NCI-H510A treated with DMSO at 0.1 percent for 48 hours (cell line): ENCODE measurements at places on chromosomes 5 and 9.
A peak's percentile ranks its signal among the peaks of the same experiment; 100 is the strongest.

DNA sequence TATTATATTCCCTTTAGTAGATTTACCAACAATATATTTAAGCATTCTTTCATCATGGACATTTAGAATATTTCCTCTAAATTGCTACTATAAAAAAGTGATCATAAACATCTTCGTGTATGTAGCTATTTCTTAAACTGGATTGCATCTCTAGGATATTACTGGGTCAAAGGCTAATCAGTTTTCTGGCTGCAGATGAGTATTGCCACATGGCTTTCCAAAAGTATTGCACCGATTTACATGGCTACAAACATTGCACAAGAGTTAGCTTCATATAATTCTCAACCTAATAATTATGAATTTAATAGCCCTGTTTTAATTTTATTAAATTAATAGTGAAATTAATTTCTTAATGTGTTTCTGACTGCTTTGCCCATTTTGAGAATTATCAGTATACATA is 183.4 kb downstream of the DMRT2 start:
- DNase-seq = no peak

GRCh38 chr9:113042884-113043657 is 13.5 kb downstream of the ZFP37 start:
- no peak for DNase-seq

GRCh38 chr5:66960369-66961137 is 236.0 kb downstream of the CD180 start:
- peak; percentile 62 for DNase-seq

- DNase-seq = no peak
Observed at GRCh38 chr9:97075289-97075985, 36.5 kb upstream of the CTSV start.

DNA sequence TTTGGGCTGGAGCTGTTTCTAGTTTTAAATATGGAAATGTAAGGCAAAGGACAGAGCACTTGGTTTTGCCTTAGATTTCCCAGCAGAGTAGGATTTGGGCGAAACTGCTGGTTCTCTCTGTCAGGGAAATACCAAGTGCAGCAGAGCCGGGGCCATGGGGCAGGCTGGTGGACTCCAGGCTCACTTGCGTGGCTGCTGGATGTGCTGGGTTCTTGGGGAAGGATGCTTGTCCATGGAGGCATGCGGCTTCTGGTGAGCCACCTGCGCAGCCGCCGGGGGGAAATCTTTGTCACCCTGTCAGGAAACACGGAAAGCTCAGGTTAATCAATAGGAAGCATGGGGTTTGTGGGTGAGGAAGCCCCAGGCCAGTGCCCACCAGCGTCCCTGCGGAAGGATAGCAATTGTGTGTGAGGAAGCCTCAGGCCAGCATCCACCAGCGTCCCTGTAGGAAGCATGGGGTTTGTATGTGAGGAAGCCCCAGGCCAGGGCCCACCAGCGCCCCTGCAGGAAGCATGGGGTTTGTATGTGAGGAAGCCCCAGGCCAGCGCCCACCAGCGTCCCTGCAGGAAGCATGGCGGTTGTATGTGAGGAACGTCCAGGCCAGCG is 80.1 kb downstream of the DAP start:
- DNase-seq = no peak

DNA sequence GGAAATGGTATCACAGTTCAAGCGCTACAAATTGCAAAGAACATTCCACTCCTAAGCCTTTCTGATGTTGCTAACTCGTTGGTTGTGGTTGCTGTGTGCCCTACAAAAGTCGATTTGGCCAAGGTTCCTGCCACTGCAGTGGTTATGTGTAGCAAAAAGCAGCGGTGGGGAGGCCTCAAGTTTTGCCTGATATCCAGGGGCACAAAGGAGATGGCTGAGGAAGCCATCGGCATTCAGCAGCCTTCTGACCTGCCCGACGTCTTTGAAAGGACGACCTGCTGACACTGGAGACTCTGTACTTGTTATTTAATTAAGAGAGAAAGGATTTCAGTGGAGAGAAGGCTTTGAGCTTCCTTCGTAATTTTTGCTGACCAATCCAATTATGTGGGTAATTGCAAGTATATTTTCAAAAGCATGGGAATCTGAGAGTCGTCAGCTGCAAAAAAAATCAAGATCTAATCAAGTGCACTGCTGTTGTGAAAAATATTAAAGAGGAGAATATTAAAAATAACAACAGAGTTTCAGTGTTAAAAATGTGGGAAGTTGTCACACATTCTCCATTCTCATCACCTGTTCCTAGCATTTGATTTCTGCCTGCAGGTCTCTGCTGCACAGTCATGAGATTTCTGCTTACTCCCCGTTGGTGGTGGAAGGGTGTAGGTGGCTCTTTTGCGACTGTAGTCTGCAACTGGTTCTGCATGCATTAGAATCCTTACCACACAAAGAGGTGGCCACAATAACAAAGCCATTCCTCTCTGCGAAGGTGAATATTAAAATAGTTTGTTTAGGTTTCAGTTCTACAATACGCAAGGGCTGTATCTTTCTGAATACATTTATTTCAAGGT is 319.2 kb downstream of the IRX2 start:
- no peak for DNase-seq

DNA sequence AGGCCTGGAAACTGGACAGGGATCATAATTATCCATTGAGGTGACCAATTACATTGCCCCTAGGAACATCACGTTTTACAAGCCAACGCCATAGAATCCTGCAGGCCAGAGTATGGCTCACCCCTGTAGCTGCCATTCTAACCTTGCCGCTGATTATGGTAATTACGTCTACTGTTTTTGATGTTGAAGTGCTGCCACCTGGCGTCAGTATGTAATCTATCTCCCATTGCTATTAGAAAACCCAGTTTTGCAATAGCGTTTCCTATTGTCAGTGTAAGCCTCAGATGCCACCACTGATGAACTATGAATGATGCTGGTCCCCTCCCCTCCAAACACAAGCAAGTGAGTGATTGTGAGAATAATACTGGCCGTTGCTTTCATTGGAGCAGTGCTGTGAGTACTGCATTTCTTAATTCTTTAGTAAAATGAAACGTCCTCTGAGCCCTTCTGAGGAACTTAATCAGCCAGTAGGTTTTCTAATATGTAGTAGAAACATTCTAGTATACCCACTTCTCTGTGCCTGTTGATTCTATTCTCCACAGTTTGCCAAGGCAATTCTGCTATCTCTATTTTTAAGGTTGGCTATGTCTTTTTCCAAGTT is 100.5 kb upstream of the NMUR2 start:
- peak; percentile 62 for DNase-seq

DNA sequence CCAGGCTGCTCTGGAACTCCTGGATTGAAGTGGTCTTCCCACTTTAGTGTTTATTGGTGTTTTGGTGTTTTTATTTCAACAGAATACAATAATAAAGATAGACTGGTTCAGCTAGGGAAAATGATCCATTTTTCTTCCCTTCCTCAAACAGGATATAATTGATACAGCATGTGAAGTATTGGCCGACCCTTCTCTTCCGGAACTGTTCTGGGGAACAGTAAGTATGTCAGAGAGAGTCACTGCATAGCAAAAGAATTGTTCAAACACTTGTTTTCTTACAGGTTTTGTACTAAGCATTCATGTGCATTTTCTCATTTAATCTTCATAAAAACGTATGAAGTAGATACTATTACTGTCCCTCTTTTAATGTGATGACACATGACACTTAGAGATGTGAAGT is 31.6 kb downstream of the NUP188 start:
- no peak for DNase-seq

DNA sequence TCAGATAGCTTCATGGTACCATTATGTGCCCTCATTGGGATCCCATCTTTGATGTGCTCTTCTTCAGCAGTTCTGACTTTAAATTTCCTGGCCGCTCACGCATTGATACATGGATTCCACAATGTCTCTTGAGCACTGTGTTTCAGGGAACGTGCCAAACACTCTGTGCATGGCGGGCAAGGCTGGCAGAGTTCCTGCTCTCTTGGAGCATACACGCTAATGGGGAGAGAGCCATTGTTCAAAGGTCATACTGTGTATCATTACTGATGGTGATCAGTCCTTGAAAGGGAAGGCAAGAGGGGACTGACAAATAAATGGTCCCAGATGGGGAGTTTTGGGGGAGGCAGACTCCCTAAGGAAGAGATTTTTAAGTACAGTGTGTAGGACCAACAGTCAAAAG is 52.3 kb downstream of the AMBP start:
- no peak for DNase-seq

DNA sequence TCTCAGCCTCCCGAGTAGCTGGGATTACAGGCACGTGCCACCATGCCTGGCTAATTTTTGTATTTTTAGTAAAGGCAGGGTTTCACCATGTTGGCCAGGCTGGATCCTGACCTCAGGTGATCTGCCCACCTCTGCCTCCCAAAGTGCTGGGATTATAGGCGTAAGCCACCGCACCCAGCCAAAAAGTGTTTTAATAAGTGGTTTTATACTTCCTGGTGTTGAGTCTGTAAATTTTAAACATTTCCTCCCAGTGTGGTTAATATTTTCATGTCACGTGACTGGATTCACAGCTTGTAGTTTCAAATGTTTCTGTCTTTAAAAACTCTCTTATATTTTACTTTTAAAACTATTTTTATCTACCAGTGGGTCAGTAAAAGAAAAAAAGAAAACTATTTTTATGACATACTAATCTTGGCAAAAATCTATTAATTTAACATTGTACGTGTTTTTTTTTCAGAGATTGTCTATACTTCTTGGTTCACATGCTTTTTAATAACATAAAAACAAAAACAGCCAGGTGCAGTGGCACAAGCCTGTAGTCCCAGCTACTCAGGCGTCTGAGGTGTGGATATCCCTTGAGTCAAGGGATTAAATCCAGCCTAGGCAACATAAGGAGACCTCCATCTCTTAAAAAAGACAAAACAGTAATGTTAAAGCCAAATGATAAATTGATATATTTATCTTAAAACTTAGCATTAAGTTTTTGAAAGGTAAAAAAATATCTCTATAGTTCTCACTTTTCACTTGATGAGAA is 117.1 kb downstream of the DMXL1 start:
- no peak for DNase-seq

- DNase-seq = peak; percentile 27
Observed at GRCh38 chr9:83508067-83508466, 30.1 kb downstream of the FRMD3 start.

- DNase-seq = peak; percentile 92
Observed at GRCh38 chr9:136171009-136171800, 33.7 kb downstream of the LHX3 start.

GRCh38 chr5:176167800-176168199 is 70.4 kb upstream of the SIMC1 start:
- DNase-seq = no peak

- DNase-seq = no peak
Observed at GRCh38 chr5:85278193-85278592, 893.5 kb upstream of the EDIL3 start.

DNA sequence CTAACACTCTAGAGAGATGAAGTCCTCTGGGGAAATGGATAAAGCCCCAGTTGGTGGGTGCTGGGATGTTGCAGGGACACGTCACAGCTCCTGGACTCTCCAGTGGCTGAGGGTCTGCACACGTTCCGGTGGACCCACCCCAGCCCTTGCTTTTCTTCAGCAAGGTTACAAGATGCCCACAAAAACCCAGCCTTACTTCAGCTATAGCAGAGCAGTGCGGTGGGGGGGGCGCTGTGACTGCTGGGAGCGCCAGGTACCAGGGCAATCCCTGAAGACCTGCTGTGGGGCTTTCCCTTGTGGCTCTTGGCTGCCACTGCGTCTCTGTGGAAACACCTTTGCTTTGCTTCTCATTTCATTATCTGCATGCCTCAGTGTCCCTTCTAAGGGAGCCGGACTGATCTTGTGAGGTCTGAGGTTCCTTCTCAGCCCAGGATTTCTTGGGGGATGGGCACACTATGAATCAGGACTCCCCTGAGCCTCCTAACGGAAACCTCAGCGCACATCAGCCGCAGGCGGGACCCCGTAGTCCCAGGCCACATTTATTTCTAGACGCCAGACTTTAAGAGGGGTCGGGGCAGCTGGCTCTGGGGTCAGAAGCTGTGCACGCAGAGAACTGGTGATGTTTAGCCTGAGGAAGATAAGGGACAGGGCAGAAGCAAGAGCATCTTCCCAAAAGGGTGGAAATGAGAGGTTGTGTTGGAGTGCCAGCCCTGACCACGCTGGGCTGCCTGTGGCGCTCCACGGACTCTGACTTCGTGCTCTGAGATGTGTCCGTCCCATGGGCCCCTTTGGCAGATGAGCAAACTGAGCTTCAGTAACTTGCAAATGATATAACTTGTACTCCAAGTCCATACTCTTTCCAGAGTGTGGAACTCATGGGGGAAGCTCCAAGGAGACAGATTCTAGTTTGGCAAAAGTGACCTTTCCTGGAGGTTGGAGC is 106.8 kb downstream of the WNK2 start:
- DNase-seq = no peak

- peak; percentile 19 for DNase-seq
Observed at GRCh38 chr5:80184235-80185023, 71.4 kb downstream of the SERINC5 start.

DNA sequence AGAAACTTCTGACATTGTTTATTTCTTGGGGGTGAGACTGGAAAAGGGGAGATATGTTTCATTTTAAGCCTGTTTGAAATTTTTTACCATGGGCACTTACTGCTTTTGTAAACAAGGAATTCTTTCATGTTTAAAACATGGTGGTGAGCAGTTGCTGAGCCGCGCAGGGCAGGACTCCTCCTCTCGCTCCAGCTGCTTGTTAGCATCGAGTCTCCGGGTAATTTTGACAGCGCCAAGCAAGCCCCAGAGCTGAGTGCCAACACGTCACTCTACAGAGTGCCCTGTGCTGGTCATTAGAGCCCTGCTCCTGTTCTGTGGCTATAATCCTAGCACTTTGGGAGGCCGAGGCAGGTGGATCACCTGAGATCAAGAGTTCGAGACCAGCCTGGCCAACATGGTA is 116.5 kb upstream of the MSX2 start:
- no peak for DNase-seq

GRCh38 chr5:104171958-104172690 is 609.5 kb upstream of the NUDT12 start:
- DNase-seq = no peak

GRCh38 chr5:136679233-136679632 is 313.9 kb upstream of the TRPC7 start:
- DNase-seq = no peak

GRCh38 chr5:150642567-150642927 is 2.1 kb downstream of the SYNPO start:
- DNase-seq = no peak

DNA sequence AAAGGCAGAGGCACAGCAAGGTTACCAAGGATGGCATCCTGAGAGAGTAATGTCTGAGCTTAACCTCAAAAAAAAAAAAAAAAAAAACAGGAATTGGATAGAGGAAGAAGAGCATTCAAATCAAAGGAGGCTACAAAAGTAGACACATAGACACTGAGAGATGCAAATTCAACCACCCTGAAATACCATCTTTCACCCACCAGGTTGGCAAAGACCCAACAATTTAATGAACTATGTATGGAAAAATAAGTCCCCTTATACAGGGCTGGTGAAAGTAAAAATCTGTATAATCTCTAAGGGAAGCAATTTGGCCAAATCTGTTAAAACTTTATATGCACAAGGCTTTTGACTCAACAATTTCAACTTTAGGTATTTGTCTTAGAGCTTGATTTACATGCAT is 4.9 kb downstream of the NADK2 start:
- DNase-seq = no peak

GRCh38 chr5:104062621-104063377 is 500.2 kb upstream of the NUDT12 start:
- no peak for DNase-seq

- DNase-seq = no peak
Observed at GRCh38 chr9:107174441-107174840, 108.6 kb upstream of the RAD23B start.

- no peak for DNase-seq
Observed at GRCh38 chr9:136026266-136026942, 65.2 kb upstream of the UBAC1 start.
